ENCODE measurements at places on chromosomes 2 and 18.

- no peak for DNase-seq
These were observed 142.7 kb downstream of the KLHL14 start for GRCh38 chr18:32629981-32630700.

GRCh38 chr2:182043021-182043420 is 57.4 kb downstream of the PPP1R1C start:
- DNase-seq, result no peak

DNA sequence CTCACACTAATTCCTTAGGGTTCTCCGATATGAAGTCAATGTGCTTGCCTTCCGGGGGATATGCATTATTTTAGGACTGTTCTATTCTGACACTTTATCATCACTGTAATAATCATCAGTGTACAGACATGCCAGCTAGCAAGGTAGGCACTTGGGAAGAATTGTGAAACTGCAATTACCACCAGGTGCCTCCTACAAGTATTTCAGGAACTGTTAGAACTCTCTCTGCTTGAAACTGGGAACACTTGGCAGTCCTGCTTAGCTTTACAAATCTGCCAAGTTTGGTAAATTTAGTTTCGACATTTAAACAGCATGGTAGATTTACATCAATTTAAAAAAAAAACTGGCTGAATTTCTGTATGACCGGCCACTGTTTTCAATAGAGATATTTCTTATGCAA is 128.7 kb downstream of the SATB2 start:
- no peak for DNase-seq

- no peak for DNase-seq
These were observed 133.8 kb upstream of the TWIST2 start for GRCh38 chr2:238714038-238714528.

- DNase-seq, result no peak
These were observed 280.5 kb upstream of the CCDC68 start for GRCh38 chr18:55239740-55240139.

DNA sequence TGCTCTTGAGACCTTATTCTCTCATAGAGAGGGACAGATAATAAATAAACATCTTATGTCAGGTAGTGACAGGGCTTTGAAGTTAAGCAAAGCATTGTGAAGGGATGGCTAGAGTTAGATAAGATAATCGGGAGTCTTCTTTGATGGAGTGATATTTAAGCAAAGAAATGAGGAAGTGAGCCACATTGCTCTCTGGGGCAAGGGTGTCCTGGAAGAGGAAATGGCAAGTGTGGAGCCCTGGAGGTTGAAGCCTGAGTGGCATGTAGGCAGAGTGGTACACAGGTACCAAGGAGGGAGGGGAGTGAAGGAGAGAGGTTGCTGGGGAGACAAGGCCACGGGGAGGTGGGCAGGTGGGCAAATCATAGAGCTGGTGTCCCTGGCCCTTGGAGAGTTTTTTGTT is 110.2 kb downstream of the CTAGE1 start:
- DNase-seq, result no peak

- no peak for DNase-seq
These were observed 20.9 kb downstream of the SOX11 start for GRCh38 chr2:5713101-5713500.

- DNase-seq, result no peak
These were observed 15.1 kb upstream of the FAM98A start for GRCh38 chr2:33614190-33614589.

GRCh38 chr2:195674491-195675221 is 17.6 kb downstream of the SLC39A10 start:
- DNase-seq, result no peak

DNA sequence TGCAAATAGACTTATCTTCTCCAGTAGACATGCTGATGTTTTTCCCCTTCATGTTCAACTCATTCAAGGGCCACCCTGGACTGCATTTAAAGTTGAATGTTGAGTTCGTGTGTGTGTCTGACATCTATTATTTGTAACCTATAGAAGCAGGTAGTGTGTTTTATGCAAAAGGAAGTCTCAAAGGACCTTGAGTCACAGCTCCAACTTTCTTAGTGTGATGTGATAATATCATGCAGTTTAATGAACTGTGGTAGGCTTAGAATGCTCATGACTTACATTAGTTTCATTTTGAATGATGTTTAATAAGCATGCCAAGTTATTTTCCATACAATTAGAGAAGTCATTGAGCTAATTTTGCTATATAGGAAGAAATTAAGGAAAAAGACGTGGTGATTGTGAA is 67.9 kb downstream of the CERS6 start:
- DNase-seq, result no peak

- DNase-seq, result no peak
These were observed 1.6 kb downstream of the MBD1 start for GRCh38 chr18:50279752-50280151.

GRCh38 chr18:35610724-35611123 is 29.2 kb downstream of the GALNT1 start:
- no peak for DNase-seq

DNA sequence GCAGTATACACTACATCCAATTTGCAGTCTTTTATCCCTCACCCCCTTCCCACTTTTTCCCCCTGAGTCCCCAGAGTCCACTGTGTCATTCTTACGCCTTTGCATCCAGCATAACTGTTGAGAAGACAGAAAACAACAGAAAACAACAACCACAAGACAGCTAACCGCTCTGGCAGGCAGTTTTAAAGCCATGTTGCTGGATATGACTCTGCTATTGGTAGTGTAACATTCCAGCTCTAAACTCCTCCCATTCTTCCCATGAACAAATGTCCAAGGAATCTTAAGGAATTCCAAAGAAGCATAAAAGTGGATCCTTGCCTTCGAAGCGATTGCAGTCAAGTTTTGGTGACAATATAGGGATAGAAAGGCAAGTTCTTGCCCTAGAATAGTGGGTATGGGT is 599.1 kb downstream of the NYAP2 start:
- no peak for DNase-seq

- no peak for DNase-seq
These were observed 51.9 kb upstream of the ZBTB7C start for GRCh38 chr18:48460929-48461583.

DNA sequence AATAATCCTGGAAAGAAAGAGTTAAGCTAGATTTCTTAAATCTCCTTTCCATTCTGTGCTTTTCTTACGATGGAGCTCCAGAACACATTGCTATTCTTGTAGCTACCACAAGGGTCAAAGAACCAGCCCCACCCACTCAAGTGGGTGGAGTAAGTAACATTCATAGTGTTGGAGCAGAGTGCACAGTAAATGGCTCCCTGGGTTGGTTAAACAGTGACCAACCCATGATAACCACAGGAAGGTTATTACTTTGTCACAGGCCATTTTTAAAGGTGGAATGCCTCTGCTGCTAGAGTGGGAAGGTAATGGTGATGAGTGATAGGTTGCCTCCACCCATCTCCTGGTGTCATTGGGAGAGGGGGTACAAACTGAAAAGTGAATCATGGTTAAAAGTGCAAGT is 13.9 kb downstream of the ARPC2 start:
- DNase-seq, result peak; percentile 60

- no peak for DNase-seq
These were observed 110.6 kb downstream of the CRIM1 start for GRCh38 chr2:36466135-36466534.

- no peak for DNase-seq
These were observed 1.8 kb upstream of the FAP start for GRCh38 chr2:162245061-162245460.

GRCh38 chr2:174331595-174332216 is 3.0 kb upstream of the SP9 start:
- DNase-seq, result no peak

GRCh38 chr2:75710220-75710576 is 517 bp downstream of the GCFC2 start:
- DNase-seq, result no peak

GRCh38 chr2:40332191-40332826 is 119.6 kb downstream of the SLC8A1 start:
- DNase-seq, result no peak

DNA sequence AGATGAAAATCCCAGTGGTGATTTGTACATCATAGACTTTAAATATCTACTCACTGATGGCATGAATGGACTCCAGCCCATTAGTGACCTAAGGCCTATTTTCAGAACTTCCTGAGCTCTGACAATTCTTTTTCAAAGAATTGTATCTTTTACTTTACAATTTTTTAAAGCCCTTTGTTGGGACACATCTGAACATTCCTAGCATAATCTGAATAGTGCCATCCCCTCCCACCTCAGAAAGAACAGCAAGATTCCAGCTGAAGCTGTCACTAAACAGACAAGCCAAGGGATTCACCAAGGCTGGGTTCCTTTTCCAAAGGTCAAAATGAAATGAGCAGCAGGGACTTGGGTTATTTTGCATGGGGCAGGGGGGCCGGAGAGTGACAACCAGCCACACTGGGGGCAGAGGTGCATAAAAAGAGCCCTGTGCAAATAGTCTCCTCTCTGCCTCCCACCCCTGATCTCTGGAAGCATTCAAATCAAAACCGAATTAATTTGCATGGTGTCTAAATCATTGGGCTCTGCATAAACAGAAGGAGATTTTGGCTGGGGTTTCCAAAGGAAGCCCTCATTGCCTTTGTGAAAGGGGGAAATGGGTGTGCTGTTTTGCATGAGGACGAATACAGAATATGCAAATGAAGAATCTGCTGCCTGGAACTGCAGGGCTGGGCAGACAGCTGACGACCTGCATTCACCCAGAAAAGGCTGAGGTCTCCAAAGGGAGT is 17.2 kb downstream of the EPHA4 start:
- peak; percentile 4 for DNase-seq

DNA sequence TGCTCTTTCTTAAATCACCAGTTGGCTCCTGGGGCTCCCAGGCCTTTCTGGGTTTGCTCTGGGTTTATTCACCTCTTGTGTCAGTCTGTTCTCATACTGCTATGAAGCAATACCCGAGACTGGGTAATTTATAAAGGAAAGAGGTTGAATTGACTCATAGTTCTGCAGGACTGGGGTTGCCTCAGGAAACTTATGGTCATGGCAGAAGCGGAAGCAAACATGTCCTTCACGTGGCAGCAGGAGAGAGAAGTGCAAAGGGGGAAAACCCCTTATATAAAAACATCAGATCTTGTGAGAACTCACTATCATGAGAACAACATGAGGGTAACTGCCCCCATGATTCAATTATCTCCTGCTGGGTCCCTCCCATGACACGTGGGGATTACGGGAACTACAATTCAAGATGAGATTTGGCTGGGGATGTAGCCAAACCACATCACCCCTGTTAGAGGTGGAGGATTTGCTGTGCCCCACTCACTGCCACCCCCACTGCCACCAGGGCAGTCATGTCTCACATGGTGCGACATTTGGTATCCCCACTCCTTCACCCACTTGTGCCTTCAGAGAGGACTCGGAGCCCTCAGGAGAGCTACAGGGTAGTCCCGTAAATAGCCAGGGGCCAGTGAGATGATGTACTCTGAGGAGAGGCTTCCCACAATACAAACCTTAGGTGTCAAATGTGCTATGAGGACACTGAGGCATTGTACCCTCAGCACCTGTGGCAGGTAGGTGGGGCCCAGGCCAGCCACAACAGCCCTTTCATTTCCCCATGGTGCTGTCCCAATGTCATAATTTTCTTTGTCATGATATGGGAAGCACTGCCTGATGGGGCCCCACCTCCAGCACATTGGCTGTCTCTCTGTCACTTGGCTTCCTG is 35.7 kb downstream of the CDC42EP3 start:
- DNase-seq, result peak; percentile 87

DNA sequence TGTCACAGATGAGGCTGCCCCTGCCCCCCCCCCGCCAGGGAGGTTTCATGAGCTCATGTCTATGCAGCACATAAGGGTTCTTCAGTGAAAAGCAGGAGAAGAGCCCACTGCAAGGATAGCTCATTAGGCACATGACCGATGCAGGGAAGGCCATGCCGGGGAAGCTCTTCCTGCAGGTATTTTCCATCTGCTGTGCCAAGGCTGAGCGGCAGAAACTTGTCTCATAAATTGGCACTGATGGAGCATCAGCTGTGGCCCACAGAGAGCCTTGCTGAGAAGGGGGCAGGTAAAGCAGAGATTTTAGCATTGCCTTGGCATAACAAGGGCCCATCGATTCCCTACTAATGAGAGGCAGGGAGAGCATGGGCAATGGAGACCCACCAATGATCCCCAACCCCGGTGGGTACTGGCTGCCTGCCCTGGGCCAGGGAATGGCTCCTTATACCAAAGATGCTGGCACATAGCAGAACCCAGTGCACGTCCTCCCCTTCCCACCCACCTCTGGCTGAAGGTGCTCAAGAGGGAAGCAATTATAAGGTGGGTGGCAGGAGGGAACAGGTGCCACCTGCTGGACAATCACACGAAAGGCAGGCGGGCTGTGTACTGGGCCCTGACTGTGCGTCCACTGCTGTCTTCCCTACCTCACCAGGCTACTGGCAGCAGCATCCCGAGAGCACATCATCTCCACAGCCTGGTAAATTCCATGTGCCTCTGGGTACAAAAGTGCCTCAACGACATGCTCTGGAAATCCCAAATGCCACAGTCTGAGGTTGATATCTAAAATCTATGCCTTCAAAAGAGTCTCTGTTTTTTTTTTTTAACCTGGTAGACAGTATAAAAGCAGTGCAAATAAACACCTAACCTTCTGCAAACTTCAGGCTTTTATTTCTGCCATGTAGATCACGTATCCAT is 41.4 kb downstream of the STEAP3 start:
- peak; percentile 17 for DNase-seq

DNA sequence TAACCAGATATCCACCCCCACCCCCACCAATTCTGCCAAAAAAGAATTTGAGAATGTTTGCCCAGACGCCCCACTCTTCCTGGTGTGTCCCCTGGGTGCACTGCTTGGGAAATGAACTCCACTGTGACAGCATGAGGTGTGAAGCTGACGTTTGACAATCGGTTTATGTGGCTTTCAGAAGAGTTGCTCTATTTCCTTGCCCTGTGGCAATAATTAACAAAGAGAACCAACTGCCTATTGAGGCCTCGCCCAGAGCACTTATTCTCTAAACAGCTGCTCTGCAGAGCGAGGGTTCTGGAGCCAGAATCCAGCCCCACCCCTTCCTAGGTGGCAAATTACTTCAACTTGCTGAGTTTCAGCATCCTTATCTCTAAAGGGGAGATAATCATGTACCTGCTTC is 115.8 kb upstream of the SIX3 start:
- no peak for DNase-seq
